CD4-positive, alpha-beta T cell treated with Interleukin-10 for 1 hour (primary cell): ENCODE measurements at places on chromosomes 1 and 21.

DNA sequence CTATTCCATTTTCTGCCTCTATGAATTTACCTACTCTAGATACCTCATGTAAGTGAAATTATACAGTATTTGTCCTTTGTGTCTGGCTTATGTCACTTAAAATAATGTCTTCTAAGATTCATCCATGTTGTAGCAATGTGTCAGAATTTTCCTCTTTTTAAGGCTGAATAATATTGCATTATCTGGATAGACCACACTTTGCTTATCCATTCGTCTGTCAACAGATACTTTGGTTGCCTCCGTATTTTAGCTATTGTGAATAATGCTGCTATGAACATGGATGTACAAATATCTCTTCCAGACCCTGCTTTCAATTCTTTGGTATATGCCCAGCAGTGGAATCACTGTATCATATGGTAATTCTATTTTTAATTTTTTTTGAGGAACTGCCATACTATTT lies 10.1 kb upstream of the CCSAP start:
- DNase-seq, result no peak

- no peak for DNase-seq
Measured at GRCh38 chr1:63833363-63834119, 59.7 kb downstream of the ROR1 start.

GRCh38 chr21:38729291-38729690 lies 76.4 kb upstream of the ETS2 start:
- DNase-seq, result no peak

GRCh38 chr1:17250601-17251000 lies 1.7 kb downstream of the PADI3 start:
- no peak for DNase-seq

DNA sequence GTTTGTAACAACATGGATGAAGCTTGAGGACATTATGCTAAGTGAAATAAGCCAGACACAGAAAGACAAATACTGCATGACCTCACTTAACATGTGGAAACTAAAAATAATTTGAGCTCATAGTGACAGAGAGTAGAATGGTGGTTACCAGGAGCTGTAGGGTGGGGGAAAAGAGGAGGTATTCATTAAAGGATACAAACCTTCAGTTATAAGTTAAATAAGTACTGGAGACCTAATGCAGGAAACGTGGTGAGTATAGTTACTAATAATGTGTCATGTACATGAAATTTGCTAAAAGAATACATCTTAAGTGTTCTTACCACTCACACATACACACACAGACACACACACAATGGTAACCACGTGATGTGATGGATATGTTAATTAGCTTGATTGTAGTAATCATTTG lies 86.7 kb downstream of the NGF start:
- no peak for DNase-seq

GRCh38 chr1:26555550-26555981 lies 26.0 kb downstream of the RPS6KA1 start:
- no peak for DNase-seq

GRCh38 chr1:109274533-109275476 lies 8.1 kb downstream of the PSRC1 start:
- DNase-seq, result no peak

DNA sequence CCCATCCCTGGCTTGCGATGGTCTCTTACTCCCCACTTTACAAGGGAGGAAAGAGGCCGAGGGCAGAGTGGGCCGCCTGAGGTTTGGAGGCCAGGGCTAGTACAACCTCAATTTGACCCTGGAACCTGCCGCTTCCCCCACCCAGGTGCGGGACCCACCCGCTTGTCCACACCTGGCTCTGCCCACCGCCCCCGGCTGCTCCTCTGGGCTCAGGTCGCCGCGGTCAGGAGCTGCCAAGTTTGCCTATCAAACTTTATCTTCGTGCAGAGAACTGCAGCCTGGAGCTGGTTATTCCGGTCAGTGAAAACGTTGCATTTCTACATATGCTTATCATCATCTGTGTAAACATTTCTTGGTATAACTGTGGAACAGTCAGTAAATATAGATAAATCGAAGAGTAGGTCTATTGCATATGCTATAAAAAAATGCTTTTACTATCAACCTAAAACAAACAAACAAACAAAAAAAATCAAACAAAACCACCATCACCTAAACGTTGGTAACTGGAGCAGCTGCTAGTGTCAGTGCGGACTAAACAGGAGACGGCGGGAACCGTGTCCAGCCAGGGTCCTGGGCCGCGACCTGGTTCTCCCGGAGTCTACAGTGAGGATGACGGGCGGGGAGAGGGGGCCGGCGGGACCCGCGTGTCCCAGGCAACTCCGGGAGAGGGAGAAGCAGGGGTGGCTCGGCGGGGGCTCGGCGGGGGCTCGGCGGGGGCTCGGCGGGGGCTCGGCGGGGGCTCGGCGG lies 906 bp upstream of the ADARB1 start:
- no peak for DNase-seq

DNA sequence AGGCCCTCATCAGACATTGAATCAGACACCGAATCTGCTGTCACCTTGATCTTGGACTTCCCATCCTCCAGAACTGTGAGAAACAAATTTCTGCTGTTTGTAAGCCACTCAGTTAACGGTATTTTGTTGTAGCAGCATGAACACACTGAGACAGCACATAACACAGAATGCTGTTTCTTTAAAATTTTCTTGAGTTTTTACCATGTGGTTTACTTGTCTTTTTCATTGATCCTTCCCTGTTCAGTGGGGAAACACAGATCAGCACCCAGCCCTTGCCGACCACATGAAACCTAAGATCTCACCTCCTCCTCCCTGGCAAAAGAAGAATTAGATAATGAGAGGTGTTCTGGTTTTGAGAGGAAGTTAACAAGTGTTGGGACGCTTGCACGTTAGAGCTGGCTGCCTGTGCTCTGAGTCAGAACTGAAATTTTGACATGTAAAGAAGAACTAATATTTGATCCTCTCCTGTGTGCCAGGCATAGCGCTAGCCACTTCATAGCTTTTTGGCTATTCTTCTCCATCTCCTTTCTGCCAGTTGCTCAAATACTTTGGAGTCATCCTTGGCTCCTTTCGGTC lies 179.6 kb downstream of the DHRS3 start:
- DNase-seq, result peak; percentile 60

DNA sequence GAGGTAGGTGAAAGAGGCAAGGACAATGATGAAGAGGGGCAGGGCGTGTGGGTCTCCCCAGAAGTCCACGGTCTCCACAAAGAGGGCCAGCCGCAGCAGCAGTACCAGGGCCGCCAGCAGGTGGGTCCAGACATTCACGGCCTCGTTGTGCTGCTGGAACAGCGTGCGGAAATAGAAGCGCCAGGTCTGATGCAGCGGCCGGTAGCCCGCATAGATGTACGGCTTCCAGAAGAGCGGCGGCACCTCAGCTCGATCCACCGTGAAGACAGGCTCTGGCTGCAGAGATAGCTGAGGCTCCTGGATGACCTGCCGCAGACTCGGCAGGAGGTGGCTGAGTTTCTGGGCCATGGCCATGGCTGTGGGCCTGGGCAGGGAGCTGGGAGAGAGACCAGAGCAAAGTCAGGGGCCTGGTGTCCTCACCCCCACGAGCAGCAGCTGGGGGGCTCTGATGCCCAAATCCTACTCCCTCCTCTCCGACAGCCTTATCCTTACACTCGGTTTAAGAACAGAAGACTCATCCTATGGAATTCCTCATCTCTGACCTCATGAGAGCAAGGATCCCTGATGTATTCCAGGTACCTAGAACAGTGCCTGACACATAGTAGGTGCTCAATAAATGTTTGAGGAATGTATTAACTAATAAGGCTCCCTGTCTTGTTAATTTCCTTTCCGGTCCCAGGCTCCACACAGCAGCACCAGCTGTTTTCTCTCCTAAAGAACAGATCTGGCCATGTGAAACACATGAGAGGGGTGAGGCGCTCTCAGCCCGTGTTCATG lies 4.4 kb upstream of the AUNIP start:
- DNase-seq, result no peak

DNA sequence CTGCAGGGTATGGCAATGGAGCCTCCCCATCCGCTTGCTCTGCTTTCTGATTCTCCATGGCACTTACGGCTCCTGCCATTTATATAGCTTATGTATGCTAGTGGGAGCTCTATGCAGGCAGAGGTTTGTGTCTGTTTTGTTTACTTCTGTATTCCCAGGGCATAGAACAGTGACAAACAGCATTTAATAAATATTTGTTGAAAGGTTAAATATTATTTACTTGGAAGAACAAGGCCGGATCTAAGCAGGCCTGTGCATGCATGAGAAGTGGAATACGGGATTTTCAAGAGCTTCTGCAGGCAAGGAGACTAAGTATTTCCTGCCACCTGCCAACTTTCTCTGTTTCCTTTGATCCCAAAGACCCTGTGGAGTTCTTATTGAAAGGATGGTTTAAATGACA lies 90.7 kb downstream of the XCL2 start:
- DNase-seq, result no peak

DNA sequence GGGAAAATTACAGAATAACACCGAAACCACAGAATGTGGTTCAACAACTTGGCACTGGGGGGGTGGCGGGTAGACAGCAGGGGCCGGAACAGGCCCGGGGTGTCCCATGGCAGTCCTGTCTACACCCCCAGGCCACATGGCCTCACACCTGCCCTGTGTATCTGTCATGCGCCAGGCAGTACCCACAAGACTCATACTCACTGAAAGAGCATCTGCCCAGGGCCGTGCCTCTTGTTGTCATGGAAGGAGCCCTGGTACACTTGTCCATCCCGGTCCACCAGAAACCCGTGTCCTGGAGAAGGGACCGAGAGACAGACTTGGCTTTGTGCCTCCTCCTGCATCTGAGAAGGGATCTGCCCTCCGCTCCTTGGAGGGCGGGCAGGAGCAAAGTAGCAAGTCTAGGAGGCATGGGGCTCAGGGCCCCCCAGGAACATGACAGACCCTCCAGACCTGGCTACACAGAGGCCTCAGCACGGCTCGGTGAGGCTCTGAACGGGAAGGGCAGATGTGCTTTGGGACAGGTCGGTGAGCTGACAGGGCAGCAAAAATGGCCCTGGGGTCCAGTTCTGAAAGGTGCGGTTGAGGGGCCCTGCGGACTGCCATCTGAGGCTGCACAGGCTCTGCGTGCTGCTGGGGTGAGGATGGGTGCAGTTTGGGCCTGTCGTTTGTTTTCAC lies 5.6 kb downstream of the MORN1 start:
- no peak for DNase-seq

GRCh38 chr1:172359491-172359999 lies 60.9 kb upstream of the C1orf105 start:
- no peak for DNase-seq

- DNase-seq, result no peak
Measured at GRCh38 chr1:220921971-220922635, 42.9 kb downstream of the HLX start.

- DNase-seq, result no peak
Measured at GRCh38 chr1:42335809-42336518, 929 bp upstream of the FOXJ3 start.

GRCh38 chr1:53819387-53819786 lies 18.7 kb downstream of the NDC1 start:
- DNase-seq, result no peak

DNA sequence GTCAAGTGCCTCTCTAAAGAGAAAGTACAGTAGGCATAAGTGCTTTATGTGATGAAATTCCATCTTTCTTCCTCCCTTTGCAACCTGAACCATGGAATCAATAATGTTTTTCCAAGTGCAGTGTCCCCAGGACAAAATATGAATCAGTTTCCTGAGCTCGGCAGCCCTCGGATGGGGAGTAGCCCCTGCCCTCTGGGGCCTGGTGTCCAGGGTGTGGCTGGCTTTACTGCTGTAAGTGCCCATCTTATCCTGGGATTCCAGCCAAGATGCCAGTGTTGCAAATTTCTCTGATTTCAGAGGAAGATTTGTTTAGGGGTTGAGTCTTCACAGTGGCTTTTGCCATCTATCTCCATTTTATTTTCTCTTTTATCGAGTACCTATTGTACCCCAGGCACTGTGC lies 40.5 kb upstream of the SRP9 start:
- DNase-seq, result no peak

GRCh38 chr1:5235355-5235899 lies 581.0 kb downstream of the AJAP1 start:
- no peak for DNase-seq

GRCh38 chr1:203686091-203686632 lies 59.5 kb downstream of the ATP2B4 start:
- DNase-seq, result no peak

GRCh38 chr1:238639861-238640260 lies 746.5 kb upstream of the CHRM3 start:
- DNase-seq, result no peak

- DNase-seq, result no peak
Measured at GRCh38 chr1:94125551-94126514, 4.9 kb upstream of the ABCA4 start.

- DNase-seq, result no peak
Measured at GRCh38 chr1:116717318-116717717, 36.9 kb upstream of the CD2 start.

DNA sequence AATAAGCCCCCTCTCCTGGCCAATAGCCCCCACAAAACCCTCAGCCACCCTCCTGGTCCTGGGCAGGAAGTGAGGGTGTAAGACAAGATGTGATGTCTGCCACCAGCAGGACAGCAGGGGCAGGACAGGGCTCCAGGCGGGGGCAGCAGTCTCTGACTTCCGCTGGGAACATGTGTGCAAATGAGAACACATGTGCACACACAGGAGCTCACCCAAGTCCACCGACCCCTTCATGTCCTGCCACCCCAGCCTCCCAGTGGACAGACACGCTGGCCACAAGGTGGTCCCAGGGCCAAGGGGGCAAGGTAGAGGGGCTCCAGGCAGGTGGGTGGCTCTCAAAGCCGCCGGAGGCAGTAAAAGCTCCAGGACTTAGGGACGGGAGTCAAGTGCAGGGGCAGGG lies 60.1 kb downstream of the KCNAB2 start:
- DNase-seq, result no peak

DNA sequence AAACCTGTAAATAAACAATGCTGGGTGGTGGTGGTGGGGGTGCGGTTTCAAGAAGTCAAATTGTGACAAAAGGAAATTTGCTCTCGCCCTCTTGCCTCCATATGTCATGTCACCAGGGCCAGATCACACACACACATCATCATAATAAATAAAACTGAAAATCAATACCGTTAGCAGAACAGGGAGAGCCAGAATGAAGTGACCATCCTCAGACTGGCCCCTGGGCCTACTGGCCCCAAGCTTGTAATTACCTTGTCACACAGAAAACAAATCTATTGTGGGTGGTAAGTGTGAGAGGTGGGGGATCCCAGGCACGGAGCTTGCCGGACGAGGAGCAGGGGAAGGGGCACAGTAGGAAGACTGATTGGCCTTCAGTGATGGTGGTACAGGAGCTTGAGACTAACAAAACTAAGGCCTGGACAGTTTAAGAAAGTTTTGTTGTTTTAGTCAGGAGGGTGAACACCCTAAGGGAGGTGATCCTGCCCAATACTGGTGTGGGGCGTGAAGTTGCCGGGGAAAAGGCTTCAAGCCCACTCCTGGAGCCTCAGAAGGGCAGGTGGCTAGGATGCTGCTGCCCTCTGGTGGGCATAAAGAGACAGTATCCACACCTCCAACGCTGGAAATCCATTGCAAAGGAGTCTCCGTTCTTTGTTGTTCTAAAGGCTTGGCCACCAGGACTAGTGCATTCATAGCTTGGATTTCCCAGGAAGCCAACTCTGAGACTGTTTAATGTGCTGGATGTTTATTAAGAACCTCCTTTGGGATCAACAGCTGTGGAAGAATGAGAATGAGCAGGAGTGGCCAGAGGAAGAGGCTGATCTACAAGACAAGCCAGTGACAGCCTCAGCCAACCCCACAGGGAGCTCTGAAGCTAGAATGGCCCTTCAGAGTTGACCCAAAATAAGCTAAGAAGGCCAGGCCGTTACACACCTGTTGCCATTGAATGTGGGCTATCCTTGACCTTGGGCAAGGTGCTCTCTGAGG lies 8.1 kb upstream of the C1orf216 start:
- DNase-seq, result peak; percentile 69
